Fibroblast of villous mesenchyme (primary cell): ENCODE measurements at places on chromosomes 1 and 21.
A peak's percentile ranks its signal among the peaks of the same experiment; 100 is the strongest.

- DNase-seq: peak; percentile 40
These were observed 72.2 kb upstream of the SELENON start for GRCh38 chr1:25727635-25728286.

- peak; percentile 58 for DNase-seq
These were observed 43.0 kb downstream of the XPR1 start for GRCh38 chr1:180674603-180675530.

- DNase-seq: no peak
These were observed 14.4 kb downstream of the DR1 start for GRCh38 chr1:93360111-93360510.

DNA sequence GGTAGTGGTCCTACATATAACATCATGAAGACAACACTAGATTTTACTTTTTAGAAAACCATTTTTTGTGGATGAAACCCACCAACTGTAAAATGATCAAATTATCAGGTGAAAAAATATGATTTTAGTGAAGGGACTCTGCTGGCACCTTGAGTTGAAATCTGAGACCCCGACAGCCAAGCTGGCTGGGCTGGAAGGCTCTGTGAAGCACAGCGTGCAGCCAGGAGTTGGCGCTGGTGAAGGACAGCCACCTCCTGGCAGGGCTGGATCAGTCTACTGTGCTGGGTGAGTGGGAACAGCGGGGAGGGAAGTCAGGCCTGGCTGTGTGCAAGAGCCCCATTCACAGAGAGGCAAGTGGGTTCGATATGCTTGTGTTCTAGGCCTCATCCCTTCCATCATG lies 47.9 kb downstream of the DDAH1 start:
- DNase-seq: no peak

DNA sequence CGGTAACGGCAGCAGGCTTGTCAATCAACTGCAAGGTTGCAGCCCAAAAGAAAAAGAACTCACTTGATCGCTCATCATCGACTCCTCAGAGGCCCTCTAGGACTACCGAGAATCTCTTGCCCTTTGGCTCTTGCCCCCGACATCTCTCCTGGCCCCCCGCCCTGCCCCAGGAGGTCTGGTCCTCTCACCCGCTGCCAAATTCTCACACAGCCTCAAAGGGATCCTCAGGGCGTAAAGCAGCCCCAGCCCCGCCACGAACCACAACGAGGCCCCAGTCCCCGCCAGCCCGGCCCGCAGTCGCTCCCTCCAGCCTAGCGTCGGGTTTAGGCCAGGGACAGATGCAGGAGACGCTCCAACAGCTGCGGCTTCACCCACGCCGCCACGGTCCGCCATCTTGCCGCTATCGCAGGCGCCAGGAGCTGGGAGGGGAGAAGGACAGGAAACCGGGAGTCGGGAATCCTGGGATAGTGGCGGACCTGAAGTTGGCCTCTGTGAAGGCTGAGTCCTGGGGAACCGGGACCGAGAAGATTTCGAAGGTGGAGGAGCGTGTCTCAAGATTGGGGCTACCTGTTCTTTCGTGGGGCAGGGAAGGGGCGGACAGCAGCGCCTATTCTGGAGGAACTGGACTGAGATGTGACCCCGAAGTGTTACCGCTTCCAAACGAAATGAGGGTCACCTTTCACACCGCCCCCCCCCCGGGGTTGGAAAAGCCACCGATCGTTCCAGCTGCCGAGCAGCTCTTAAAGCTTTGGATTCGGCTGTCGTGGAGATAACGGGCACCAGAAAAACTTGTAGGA lies at the start of gene ST7L:
Gene ST7L, minus strand, starts transcription at position 421 of the 797 bp plus-strand sequence. Its CDS starts 28 bp downstream, at position 393.
- DNase-seq: peak; percentile 76

GRCh38 chr1:199774433-199775089 lies 252.9 kb upstream of the NR5A2 start:
- no peak for DNase-seq

- no peak for DNase-seq
These were observed 36.6 kb upstream of the TMEM52 start for GRCh38 chr1:1955621-1956094.

DNA sequence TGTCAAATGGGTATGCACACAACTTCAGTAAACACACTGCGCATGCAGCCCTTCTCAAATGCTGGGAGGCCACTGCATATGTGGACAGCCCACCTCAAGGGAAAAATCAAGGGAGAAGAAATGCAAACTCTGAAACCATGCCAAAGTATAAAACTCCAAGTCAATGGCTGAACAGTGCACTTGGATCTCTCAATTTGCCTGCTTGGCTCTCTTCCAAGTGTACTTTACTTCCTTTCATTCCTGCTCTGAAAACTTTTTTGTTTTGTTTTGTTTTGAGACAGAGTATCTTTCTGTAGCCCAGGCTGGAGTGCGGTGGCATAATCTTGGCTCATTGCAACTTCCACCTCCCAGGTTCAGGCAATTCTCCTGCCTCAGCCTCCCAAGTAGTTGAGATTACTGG lies 18.8 kb upstream of the COP1 start:
- no peak for DNase-seq

DNA sequence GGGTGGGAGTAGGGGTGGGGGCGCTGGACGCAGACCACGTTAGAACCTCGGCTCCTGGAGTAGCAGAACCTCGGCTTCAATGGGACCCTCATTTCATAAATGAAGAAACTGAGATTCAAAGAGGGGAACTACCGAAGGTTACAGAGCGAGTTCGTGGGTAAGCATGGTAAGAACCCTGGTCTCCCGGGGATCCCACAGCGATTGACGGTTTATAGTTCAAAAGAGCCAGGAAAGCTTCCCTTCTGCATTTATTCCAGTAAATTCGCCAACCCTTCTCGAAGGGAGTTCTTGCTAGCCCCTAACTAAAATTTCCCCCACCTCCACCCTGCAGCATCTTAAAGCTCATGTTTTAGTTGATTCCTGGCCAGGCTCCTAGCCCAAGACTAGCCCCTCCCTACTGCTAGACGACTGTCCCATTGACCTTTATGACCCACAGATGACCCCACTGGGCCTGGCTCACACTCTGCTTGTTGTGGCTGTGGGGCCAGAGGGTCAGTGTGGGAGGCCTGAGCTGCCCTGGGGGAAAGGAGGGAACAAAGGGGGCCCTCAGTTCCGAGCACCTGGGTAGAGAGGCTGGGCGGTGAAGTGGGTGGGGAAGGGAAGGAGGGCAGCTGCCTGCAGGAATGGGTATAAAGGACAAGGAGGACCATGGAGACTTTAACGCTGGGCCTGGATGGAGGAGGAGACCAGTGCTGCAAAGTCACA lies 558 bp upstream of the KIF21B start:
- no peak for DNase-seq
